Activated CD4-positive, alpha-beta memory T cell treated with anti-CD3 and anti-CD28 coated beads for 36 hours (primary cell): ENCODE measurements at places on chromosomes 3 and 15. TPM values are rescaled to one million over a fixed set of nuclear protein-coding genes. Genes with fewer than 3 reads are reported as not detected.

DNA sequence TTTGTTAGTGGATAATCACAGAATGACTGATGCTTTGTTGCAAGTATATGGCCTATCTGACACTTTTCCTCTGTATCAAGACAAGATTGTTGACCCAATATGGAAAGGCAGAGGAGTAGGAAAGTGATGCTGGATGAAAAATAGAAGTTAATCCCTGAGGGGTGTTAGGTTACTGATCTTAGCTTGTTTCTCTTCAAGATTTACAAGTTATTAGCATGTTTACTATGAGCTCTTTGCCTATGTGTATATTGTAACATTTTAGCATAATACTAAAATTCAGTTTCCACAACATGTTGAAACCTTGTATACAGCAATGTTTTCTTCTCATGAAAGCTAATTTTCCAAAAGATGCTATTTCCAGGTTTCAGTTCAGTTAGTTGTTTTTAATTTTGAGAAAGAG is 120.4 kb upstream of the CCNL1 start:
- DNase-seq, result no peak

DNA sequence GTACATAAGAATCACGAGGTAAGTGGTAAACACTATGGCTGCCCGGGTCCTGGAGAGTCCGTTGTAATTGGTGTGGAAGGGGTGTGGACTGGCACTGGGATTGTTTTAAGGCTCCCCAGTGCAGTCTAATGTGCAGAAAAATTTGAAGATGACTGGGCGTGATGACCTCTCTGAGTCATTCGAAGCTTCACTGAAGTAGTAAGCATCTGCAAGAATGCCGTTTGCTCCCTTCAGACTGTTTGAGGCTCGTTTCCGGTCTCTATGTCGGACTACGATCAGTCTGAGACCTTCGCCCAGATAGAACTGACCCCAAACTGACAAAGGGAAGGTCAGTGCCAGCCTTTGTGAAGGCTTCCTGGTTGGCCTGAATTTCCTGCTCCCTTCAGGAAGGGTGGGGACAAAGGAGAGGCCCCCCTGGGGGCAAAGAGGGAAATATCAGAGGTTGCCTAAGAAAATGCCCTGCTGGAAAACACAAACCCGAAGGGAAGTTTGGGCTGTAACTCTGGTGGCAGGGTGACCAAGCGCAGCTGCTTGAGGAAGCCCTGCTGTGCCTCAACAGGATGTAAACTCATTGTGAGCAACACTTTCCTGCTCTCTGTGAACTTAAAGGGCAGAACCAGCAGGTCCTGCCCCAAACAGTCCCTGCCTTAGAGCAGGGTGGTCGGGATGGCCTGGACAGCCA is 34.6 kb downstream of the BTD start:
- DNase-seq, result peak; percentile 65

Gene PRKAR2A
- total RNA-seq, result 32.7 TPM

GRCh38 chr3:191158815-191159214 is 40.2 kb upstream of the OSTN start:
- no peak for DNase-seq
